GM23338 (cell line): ENCODE measurements at places on chromosomes 1 and 21.

GRCh38 chr1:45510036-45510971, 10.2 kb downstream of the MMACHC start:
- no peak for DNase-seq

DNA sequence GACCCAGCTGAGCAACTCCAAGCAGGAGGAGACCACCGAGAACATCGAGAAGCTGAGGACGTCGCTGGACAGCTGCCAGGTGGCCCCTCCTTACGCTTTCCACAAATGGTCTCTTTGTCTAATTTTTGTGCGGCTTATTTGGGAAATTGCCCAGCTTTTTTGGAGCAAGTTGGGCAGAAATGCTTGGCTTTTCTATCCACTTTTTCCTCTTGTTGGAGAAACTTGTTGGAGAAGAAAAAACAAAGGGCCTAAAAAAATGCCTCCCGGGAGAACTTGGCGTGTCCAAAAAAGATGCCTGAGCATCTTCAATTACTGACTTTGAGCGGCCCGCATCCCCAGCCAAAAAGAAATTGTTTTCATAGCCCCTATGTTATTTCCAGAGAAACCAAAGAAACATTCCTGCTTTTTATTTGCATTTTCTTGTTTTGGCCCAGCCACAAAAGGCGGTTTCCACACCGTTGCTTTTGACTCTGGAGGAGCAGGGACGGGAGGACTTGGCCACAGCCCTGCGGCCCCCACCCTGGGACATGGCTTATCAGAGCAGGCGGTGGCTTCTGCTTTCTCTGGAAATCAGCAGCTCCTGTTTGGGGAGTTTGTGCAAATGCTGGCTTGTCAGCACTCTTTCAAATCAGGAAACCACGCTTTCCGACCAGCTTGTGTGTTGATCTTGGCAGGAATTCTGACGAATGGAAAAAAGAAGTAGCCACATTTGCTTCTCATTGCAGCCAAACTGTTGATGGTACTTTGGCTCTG, 81.2 kb upstream of the EFHD2 start:
- DNase-seq: no peak

DNA sequence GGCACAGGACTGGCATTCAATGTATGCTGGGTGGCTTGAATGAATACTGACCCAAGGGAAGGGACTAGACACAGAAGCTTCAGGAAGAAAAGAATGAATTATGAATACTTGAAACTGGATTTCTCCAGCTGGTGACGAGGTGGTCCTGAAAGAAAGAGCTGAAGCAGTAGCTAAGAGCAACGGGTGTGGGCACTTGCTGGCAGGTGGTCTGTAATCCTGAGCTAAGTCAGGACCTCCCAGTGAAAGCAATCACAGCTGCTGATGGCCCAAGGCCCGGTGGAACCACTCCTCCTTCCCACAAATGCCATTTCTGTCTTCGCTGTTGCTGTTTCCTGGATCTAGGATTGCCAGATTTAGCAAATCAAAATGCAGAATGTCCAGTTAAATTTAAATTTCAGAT, 47.0 kb downstream of the NEK2 start:
- no peak for DNase-seq

GRCh38 chr21:45655124-45655523, 11.6 kb downstream of the PCBP3 start:
- no peak for DNase-seq

DNA sequence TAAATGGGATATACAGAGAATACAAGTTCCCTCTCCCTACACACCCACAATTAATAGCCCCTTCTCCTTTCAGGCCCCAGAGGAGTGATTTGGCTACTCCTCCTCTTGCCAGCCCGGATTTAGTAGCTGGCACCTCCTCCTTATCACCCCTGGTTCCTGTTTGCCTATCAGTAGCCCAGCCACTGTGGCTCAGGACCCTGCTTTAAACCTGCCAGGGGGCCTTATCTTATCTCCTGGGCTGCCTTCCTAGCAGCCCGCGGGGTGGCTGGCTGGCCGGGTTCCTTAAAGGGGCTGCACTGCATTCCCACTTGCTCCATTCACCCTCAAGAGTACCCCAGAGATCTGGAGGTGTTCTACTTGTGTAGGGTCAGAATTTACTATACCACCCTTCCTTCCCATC, 70.4 kb downstream of the PLEKHA6 start:
- no peak for DNase-seq

- DNase-seq: no peak
These were observed 26.1 kb downstream of the MAN1C1 start for GRCh38 chr1:25642574-25643108.

GRCh38 chr1:63774617-63775417, 1.0 kb downstream of the ROR1 start:
- DNase-seq: peak; percentile 87

GRCh38 chr1:147626291-147626690, 44.0 kb downstream of the ACP6 start:
- DNase-seq: no peak

DNA sequence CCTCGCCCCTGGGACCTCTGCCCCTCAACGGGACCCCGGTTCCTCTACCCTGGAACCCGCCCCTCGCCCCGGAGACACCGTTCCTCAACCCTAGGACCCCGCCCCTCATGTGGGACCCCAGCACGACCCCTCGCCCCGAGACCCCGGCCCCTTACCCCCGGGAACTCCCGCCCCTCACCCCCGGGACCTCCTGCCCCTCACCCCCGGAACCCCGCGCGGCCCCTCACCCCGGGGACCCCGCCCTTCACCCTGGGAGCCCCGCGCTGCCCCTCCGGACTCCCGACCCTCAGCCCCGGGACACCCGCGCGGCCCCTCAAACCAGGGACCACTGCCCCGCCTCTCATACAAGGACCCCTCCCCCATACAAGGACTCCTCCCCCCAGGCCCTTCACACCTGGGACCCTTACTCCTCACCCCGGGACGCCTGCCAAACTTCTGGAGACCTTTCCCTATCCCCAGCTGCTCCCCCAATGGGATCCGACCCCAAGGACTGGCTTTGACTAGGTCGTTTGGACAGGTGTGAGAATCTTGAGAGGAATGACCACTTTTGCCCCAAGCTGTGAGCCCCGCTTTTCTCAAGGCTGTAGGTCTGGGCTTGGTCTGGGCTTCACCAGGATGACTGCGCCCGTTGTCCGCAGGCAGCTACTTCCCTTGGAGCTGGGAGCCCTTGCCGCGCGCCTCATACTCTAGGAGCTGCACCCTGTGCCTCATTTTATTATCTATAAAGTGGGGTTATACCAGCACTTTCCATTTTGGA, 843 bp downstream of the DIP2A start:
- DNase-seq: peak; percentile 58

GRCh38 chr1:207336559-207337467, 15.3 kb downstream of the CD55 start:
- no peak for DNase-seq
